ENCODE measurements at places on chromosomes 16 and 17.

DNA sequence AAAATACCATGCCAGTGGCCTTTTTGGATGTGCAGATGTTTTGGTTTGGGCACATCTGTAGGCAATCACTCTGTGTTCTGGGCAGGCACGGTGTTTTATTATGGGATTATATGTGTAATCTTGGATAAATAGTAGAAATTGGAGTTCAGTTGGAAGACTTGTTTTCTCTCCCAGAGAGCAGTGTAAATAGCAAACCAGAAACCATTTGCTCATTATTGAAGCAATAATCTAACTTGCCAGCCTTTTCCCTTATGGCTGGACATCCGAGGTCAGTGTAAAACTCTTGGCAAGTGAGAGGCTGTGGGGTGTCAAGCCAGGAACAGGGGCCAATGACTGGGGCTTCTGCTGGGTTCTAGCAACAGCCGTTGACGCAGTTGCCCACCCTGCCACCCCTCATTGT is 69.9 kb downstream of the IRX3 start:
- DNase-seq: no peak

DNA sequence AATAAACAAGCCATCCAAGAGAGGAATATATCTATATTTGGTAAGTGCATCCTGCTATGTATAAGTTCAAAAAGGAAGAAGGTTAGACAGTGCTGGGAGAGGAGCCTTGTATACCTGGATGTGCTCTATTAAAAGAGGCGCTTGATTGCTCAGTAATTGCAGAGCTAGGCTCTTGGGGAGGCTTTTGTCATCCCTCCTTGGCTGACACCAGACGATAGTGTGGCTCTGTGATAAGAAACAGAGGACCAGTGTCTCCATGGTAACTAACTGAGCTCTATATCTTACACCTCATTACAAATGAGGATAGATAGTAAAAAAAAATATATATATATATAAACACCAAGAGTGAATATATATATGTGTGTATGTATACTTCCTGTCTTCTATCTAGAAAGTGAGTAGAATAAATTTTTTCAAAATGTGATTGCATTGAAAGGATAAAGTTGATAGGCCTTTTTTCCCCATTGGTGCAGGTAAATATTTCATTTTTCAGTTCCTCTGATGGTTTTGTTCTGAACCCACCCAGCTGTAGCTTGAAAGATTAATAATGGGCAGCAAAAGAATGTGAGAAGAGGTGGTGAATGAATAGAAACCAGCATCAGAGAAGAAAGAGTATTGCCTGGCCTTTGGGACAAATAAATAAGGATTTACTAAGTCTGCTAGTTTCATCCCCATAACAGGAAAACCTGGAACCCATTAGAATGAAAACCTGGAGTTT is 303.7 kb downstream of the ZFHX3 start:
- DNase-seq: no peak

DNA sequence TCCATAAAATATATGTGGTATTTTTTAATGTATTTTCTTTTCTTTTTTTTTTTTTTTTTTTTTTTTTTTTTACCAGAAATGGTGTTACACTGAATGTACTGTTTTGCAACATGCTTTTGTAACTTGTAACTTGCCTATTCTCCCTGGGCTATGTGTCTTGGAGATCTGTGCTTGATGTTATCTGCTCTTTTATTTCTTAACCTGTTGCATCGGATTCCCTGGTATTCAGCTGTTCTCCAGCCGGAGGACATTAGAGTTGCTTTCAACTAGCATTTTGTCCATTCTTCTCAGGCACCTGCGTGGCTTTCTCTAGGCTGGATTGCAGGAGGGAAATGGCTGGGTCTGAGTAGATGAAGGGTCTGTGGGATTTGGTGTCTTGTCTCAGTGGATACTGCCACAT is 47.4 kb downstream of the KATNIP start:
- no peak for DNase-seq

DNA sequence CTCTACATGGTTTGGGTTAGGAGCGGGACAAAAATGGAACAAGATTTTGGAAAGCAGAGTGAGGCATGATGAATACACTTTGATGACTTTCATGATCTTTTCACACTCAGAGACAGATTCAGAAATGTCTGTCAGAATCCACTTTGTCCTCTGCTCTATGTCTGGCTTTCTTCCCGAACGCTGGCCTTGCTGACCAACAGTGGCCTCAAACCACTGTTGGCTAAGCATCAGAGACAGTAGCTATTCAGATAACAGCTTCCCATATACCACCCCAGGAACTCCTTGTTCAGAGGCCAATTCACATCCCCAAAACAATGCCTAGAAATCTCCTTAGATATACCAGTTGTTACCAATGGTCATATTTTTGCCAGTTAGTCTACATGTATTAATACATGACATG is 40.9 kb downstream of the FBXL20 start:
- DNase-seq: no peak

DNA sequence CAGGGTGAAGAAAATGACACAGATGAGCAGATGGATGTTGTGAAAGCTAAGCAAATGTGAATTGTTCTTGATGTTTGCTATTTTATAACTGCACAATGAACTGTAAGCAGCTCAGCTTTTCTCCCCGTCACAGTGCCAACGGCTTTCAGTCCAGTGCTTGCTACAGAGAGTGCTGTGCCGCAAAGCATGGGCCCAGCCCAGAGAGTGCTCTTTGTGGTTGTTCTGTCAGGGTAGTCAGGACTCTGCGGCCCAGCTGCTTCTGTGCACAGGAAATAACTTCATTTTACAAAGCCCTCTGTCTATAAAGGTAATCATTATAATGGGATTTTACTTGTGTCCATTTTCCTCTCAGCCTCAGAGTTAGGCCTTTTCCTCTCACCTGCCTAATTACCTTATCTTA is 39.1 kb downstream of the CDRT15 start:
- DNase-seq: no peak

- no peak for DNase-seq
Measured at GRCh38 chr17:50425682-50426471, at the start of gene ACSF2. Gene ACSF2, plus strand, starts transcription at chr17:50426218. Its CDS starts 44 bp downstream, at chr17:50426262.

- no peak for DNase-seq
Measured at GRCh38 chr16:59604354-59604753, 870.2 kb upstream of the GOT2 start.

- no peak for DNase-seq
Measured at GRCh38 chr16:69938981-69939820, 11.9 kb upstream of the CLEC18A start.

GRCh38 chr16:81752225-81752875 is 26.7 kb upstream of the PLCG2 start:
- no peak for DNase-seq

DNA sequence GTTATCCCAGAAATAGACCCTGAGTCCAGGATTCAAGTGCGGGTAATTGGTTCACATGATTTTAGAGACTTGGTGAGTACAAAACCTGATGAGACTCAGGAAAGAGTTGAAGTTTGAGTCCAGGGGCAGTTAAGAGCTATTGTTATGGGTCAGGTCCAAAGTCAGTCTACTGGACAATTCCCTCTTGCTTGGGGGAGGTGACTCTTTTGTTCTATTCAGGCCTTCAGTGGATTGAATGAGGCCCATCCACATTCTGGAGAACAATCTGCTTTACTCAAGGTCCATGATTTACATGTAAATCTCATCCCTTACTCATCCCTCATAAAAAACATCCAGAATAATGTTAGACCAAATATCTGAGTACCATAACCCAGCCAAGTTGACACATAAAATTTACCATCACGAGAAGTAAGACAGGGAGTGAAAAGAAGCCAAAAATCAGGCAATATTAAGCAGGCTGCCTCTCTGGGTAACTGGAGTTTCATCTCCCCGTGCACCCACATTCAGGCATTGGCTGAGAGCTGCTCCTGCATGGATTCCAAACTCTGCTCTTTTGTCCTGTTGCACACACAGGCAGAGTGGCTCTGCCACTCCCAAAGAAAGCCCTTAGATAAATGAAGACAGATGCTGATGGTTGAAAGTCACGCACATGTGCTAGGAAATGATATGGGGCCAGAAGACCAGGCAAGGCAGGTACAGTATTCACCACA is 156.0 kb upstream of the SALL1 start:
- no peak for DNase-seq

DNA sequence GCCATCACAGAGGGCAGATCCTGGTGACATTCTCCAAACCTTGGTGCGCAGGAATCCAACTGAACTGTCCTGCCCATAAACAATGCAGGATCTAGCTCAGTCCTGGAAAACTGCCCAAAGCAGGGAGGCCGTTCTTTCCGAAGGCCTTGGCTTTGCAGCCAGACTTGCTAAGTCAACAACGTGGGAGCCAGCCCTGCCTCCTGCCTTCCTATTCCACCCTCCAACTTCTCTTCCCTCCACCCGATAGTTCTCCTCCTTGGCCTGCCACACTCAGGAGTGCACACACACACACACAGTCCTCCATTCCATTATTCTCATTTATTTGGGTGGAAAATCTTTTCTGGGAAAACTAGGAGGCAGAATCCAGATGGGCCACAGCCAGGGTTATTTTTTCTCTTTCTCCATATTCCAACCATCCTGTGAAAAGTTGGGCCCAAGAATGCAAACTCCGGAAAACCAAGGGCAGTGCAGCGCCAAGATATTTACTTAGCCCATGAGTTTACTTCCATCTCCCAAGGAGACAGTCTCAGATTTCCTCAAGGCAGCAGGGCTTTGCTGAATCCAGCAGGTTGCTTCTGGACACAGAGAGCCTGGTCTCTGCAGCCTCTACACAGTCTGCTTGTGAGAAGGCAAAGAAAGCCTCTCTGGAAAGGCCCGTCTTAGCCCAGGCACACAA is 15.8 kb downstream of the COPRS start:
- no peak for DNase-seq

- DNase-seq: no peak
Measured at GRCh38 chr16:50067290-50067853, 1.6 kb downstream of the HEATR3 start.

DNA sequence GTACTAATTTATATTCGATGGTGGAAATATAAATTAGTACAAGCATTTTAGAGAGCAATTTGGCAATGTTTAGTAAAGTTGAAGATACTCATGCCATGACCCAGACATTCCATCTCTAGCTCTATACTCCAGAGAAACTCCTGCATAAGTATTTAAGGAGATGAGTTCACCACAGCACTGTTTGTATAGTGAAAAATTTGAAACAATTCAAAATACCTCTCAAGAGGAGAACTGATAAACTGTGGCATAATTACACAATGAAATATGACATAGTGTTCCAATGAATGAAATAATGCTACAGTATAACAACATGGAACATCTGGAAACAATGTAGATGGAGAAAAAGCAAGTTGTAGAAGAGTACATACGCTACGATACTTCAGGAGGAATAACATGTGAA is 48.6 kb upstream of the IRX3 start:
- DNase-seq: no peak

DNA sequence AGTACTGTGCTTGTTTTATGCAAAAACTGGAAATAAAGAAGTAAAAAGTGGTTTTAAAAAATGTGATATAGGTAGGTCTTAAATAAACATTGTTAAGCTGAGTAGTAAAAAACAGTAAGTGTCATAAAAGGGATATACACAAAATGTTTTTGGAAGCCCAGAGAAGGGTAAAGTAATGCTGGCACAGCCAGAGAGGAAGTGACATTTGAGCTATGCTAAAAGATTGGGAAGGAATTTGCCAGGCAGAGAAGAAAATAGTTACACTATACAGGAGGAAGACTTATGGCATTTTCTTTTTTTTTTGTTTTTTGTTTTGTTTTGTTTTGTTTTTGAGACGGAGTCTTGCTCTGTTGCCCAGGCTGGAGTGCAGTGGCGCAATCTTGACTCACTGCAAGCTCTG is 40.8 kb upstream of the TAOK1 start:
- DNase-seq: no peak

- DNase-seq: no peak
Measured at GRCh38 chr16:11377154-11377553, 31.9 kb downstream of the RMI2 start.

DNA sequence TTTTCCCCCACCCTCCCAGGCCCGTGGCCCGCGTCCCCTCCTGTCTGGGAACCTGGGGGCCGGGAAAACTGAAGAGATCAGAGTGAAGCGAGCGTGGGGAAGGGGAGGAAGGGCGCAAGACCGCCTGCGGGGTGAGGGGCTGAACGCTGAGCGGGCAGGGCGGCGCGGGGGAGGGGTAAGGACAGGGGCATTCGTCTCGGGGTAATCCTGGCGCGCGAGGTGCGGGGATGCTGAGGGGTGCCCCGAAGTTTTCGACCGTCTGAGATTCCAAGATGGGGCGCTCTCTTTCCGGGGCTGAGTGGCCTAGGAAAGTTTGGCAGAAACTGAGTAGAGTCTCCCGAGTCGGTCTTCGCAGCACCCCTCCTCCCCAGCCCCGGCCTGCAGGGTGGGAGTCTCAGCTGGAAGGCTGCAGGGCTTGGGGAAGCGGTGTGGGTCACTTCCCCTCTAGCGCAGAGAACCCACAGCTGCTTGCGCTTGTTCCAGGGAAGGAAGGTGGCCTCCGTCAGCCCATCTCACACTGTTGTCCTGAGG is 555 bp downstream of the TTYH2 start:
- DNase-seq: no peak

DNA sequence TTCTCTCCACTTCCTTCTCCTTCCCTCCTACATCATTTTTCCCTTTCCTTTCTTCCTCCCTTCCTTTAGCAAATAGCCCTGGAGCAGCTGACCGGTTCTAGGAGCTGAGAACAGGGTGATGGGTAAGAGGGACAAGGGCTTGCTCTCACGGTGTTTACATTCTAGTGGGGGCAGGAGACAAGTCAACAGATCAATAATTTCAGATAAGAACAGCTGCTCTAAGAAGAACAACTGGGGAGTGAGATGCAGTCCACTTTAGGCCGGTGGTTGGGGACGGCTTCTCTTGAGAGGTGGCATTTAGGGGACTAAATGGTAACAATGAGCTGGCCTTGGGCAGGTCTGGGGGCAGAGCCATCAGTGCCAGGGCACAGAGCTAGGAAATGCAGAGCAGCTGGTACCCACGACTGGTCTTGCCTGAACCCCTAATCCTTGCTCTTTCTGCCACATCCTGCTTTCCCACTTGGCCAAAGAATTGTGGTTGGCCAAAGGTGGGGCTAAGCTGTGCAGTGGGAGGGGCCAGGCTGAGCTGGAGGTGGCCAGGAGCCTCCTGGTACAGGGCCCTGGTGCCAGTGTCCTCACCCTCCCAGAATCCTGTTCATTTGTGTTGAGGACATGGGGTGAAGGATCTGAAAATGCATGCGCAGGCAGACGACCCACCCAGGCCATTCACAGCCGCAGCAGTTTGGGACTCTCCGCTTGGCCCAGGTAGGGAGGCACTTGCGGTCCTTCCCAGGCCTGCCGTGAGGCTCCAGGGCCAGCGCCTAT is 17.7 kb downstream of the CBX4 start:
- DNase-seq: no peak

- no peak for DNase-seq
Measured at GRCh38 chr17:16269658-16270057, 52.6 kb downstream of the PIGL start.

GRCh38 chr17:82388223-82388921 is 16.8 kb downstream of the UTS2R start:
- no peak for DNase-seq
